ENCODE measurements at places on chromosomes 1 and 21.

DNA sequence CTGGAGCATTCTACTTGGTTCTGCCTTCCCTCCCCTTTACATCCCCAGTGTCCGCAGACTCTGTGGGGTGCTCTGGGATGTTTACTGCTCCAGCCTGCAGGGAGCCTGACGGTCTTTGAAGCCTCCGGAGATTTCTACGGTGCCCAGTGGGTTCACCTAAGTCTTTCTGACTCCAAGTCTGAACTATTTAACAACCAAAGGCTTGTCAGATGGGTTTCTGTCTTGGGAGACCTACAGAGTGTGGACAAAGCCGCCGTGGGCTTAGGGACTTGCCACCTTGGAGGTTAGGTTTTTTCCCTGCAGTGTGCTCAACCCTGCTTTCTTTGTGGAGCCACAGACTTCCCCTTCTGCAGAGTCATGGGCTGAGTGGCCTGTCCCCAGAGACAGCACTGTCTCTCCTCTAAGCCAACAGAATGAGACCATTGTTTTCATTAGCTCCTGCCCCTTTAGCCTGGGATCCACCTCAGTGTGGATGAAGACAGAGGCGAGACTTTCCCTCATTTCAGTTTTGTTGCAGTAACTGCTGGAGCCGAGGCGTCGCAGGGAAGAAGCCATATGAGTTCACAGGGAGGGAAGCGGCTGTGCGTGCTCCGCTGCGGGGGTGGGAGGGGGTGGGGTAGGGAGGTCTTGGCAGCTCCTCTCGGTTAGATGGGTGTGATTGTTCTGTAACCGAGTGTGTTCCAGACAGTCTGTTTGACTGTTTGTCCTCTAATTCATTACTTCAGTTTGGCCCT is 120.7 kb downstream of the CNIH3 start:
- no peak for DNase-seq

GRCh38 chr1:147046189-147046862 is 108.2 kb downstream of the NBPF12 start:
- DNase-seq, result peak; percentile 15

DNA sequence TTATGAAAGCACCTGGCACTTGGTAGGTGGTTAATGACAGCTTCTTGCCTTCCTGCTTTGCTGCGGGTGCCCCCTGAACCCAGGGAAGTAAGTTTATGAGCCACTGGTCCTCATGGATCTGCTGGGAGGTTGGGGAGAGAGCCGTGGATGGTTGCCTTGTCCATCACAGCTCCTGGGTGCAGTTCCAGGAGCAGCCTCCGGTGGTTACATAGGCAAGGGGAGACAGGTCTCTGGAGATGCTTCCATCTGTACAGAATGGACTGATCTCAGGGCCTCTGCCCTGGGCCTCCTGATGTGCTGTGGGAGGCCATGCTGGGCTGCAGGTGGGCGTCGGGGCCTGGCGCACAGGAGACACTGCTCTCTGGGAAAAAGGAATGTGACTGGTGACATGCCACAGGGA is 31.6 kb upstream of the ARHGEF10L start:
- no peak for DNase-seq

GRCh38 chr1:24553931-24554330 is 2.0 kb upstream of the NCMAP start:
- no peak for DNase-seq

GRCh38 chr21:39533545-39534380 is 79.0 kb upstream of the B3GALT5 start:
- DNase-seq, result no peak

GRCh38 chr1:117173006-117173405 is 37.7 kb downstream of the VTCN1 start:
- no peak for DNase-seq

- no peak for DNase-seq
These were observed 20.6 kb downstream of the ATP6V1G3 start for GRCh38 chr1:198519639-198520501.

DNA sequence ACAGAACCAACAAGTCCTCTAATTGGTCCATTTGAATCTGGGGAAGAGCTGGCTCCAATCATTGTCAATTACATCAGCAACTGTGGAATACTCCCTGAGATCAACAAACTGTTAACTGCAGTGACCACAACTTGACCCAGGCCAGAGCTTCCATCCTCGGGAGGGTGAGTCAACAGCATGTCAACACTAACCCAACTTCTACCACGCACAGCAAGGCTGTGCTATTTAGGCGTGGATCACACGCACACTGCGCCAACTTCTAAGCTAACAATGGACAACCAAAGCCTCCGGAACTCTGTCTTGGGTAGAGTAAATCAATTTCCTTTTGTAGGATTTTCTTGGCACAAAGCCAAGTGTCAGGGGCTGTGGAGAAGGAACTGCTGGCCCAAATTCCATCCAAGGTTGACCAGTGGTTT is 30.4 kb downstream of the APP start:
- no peak for DNase-seq

- DNase-seq, result peak; percentile 80
These were observed 65.2 kb downstream of the SIK1 start for GRCh38 chr21:43361493-43362296.

GRCh38 chr1:209427811-209428210 is 155.7 kb upstream of the CAMK1G start:
- no peak for DNase-seq
